Pancreas (tissue), 10 donors: ENCODE measurements at places on chromosomes 7 and 10.

- no peak overlapping the region for H3K4me3 ChIP-seq
- no peaks in the 10 kb centered on the region for H3K36me3 ChIP-seq
- H3K4me1 ChIP-seq: peaks cover 6% of the 10 kb centered on the region
- no peaks in the 10 kb centered on the region for H3K27me3 ChIP-seq
- DNase-seq: no peak
- H3K27ac ChIP-seq: no peak overlapping the region
These were observed 302.0 kb downstream of the TFEC start for GRCh38 chr7:115728518-115728917.

DNA sequence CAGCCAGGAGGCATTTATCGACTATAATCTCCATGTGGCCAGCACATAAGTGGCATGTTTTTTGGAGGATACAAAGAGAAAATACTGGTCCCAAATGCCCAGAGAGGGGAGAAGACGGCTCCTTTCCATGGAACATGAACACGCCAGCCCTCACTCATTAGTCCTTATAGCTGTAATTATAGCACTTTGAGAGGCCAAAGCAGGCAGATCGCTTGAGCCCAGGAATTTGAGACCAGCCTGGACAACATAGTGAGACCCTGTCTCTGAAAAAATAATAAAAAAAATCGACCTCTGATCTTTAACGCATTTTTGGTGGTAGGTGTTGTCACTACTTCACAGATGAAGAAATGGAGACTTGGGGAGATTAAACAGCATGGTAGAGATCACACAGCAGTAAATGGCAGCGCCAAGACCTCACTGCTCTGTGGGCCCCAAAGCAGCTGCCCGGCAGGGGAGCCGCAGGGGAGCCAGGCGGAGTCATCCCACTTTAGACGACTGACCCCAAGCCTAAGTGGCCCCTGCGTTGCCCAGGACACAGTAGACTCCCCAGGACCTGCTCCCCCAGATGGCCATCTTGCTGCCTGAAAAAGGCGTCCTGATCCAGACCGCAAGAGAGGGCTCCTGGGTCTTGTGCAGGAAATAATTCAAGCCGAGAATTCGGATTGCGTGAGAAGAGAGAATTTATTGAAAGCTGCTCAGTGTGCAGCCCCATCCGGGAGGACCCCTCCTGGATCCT lies 21.2 kb upstream of the PRKAG2 start:
- no peaks in the 10 kb centered on the region for H3K36me3 ChIP-seq
- no peak for DNase-seq
- H3K4me3 ChIP-seq: no peak overlapping the region
- H3K27ac ChIP-seq: no peak overlapping the region

GRCh38 chr10:101771380-101771779 lies 4.5 kb downstream of the FGF8 start:
- H3K27me3 ChIP-seq: peaks cover 20% of the 10 kb centered on the region
- H3K36me3 ChIP-seq: no peaks in the 10 kb centered on the region
- H3K4me3 ChIP-seq: no peak overlapping the region
- no peak overlapping the region for H3K27ac ChIP-seq
- H3K4me1 ChIP-seq: peaks cover 9% of the 10 kb centered on the region

DNA sequence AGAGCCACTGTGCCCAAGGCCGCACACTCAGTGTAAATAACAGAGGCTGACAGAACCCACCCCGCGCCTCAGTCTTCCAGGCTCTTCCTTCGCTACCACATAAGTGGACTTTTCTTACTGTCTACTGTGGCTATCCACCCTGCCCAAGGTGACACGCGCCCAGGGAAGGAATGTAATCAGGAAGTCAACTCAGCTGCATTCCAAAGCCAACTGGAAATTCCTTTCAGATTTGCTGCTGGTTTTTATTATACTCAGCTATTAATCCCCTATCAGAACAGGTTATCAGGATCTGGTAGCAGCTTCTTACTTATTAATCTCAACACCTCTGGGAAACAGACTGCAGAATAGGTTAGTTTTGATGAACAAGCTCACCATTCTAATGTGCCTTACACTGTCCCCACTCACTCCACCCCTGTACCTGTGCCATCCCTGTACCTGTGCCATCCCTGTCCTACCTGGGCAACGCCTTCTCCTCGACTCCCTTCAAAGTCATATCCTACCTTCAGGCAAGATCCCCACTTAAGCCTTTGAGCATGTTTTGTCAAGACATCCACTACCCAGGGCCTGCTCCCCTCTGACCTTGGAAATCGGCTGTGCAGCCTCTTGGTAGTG lies 90.7 kb downstream of the NHLRC2 start:
- peak; percentile 43 for DNase-seq
- no peaks in the 10 kb centered on the region for H3K36me3 ChIP-seq
- no peaks in the 10 kb centered on the region for H3K27me3 ChIP-seq
- H3K4me3 ChIP-seq: no peak overlapping the region
- peaks cover 12% of the 10 kb centered on the region for H3K4me1 ChIP-seq

DNA sequence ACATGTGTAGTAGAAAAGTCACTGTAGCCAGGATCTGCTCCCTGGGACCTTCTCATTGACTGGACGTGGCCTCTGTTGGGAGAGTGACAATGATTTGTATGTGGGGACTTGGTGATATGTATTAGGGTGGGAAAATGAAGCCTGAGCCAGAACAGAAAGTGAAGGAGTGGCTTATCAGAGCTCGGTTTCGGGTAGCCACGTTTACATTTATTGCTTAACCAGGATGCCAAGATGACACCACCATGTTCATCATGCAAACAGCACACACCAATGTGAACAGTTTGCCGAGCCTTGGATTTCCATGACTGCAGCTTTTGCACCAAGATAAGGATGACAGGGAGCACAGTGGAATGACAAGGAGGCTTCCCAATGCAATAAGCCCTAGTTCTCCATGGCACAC lies 112.8 kb upstream of the STK17A start:
- no peak overlapping the region for H3K4me3 ChIP-seq
- H3K4me1 ChIP-seq: no peaks in the 10 kb centered on the region
- no peak overlapping the region for H3K27ac ChIP-seq

DNA sequence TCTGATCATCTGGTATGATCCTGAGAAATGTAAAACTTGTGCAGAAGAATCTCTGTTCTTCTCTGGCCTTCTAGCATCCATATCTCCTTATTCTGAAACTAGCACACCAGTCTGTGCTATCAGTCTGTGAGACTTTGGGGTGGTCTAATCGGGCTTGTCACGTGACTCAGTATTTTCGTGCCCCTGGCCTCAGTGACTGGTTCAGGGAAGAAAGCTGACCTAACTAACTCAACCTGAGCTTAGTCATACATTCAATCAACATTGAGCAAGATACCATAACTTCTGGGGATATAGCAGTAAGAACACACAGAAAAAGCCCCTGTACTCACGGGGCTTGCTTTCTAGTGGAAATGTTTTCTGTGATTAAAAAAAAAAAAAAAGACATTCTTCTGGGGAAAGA lies 109.3 kb downstream of the DKK1 start:
- no peaks in the 10 kb centered on the region for H3K36me3 ChIP-seq
- H3K4me3 ChIP-seq: no peak overlapping the region
- DNase-seq: no peak
- H3K27ac ChIP-seq: no peak overlapping the region
- no peaks in the 10 kb centered on the region for H3K4me1 ChIP-seq

DNA sequence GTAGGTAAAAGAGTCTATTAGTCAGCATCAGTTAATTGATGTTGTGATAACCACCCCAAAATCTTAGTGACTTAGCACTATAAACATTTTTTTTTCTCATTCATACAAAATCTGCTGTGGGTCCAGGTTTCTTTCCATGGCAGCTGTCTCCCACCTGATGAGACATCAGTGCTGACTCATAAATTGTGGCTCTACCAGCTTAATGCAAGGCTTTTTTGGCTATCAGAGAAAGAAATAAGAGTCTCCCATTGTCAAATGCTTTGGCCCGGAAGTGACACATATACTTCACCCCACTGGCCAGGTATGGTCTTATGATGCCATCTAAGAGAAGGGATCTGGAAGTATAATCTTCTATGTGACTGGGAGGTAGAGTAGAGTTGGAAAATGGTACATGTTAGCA lies 14.5 kb downstream of the DNAJB9 start:
- DNase-seq: no peak
- no peak overlapping the region for H3K27ac ChIP-seq
- no peak overlapping the region for H3K4me3 ChIP-seq
- no peaks in the 10 kb centered on the region for H3K36me3 ChIP-seq

DNA sequence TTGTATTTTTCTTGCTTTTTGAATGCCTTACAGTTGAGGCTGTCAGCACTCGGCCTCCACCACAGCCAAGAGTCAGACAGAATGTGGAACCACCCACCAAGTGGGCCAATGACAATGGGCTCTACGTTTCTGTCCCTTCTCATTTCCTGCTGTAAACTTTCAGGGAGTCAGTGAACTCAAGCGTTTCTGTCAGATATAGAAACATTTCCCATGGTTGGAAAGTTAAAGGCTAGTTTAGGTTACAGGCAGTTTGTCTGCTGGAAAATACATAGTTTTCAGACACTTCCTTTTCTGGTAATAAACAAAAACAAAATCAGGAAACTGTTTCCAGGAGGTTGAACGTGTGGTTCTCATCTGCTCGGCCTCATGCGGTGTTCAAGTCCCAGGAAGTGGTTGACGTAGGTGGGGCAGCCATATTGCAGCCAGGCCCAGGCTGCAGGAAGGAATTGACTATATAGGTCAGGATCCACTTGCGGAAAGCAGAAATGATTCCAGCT lies 245.1 kb downstream of the CAMK1D start:
- no peak for DNase-seq
- no peak overlapping the region for H3K4me3 ChIP-seq
- no peaks in the 10 kb centered on the region for H3K4me1 ChIP-seq
- H3K36me3 ChIP-seq: no peaks in the 10 kb centered on the region
- no peaks in the 10 kb centered on the region for H3K27me3 ChIP-seq
